ENCODE measurements at places on chromosomes 2 and 18. TPM values are rescaled to one million over a fixed set of nuclear protein-coding genes. Genes with fewer than 3 reads are reported as not detected.

The HADHB gene
- total RNA-seq, result 532 TPM

The KCNF1 gene
- total RNA-seq, result 0.27 TPM

The HOXD13 gene
- total RNA-seq, result not detected

The DSC3 gene
- total RNA-seq, result 0.65 TPM

The SPOPL gene
- total RNA-seq, result 15.4 TPM

The TMEFF2 gene
- total RNA-seq, result not detected

The ATP6V1B1 gene
- total RNA-seq, result 0.43 TPM

GRCh38 chr2:79620679-79621078 lies 107.8 kb downstream of the CTNNA2 start:
- no peak for DNase-seq

GRCh38 chr2:43424262-43425207 lies 171.3 kb downstream of the THADA start:
- DNase-seq, result no peak

DNA sequence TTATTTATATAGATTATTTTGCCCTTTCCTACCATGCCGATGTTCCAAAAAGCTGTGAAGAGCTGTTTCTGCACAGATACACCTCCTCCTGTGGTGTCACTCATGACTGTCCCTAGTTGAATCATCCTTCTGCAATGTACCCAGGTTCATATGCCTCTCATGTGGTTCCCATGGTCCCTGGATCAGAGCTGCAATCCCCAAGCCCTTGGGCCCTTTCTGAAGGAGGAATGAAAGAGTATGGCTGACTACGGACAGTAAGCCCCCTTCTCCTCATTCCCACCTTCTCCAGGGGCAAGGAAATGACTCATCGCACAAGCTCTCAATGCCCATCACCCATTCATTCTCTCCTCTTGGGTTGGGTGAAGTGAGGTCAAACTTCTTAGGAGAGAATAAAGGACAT lies 63.9 kb upstream of the ACVR1 start:
- DNase-seq, result no peak

DNA sequence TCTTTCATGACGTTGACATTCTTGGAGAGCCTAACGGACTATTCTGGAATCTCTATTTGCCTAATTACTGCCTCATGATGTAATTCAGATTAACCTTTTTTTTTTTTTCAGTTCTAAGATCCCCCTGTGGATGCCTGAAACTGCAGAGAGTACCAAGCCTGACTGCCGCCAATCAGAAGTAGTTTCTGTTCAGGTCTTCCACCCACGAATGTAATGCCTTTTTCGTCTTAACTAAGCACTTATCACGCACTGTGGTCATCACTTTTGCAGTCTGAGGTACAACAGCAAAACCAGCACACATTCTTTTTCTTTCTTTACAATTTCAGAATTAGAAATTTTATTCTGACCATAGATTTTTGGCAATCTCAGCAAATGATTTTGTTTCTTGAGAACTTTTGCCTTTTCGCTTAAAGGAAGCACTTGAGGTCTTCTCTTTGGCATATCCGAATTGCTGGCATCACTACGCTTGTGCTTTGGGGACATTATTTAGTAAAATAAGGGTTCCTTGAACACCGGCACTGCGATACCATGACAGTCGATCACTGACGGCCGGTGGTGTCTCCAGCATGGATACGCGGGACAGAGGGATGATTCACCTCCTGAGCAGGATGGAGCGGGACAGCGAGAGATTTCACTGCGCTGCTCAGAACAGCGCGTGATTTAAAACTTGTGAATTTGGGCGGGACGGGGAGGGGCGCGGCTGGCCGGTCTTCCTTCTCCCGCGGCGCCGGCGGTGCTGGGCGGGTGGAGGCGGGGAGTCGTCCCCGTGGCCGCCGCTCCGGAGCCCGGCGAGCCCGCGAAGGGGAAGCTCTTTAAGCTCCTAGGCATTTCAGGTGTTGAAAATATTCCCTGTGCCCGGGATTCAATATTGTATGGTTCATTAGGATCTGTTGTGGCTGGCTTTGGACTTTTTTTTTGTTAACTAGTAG lies 32.0 kb upstream of the GPR55 start:
- DNase-seq, result no peak

DNA sequence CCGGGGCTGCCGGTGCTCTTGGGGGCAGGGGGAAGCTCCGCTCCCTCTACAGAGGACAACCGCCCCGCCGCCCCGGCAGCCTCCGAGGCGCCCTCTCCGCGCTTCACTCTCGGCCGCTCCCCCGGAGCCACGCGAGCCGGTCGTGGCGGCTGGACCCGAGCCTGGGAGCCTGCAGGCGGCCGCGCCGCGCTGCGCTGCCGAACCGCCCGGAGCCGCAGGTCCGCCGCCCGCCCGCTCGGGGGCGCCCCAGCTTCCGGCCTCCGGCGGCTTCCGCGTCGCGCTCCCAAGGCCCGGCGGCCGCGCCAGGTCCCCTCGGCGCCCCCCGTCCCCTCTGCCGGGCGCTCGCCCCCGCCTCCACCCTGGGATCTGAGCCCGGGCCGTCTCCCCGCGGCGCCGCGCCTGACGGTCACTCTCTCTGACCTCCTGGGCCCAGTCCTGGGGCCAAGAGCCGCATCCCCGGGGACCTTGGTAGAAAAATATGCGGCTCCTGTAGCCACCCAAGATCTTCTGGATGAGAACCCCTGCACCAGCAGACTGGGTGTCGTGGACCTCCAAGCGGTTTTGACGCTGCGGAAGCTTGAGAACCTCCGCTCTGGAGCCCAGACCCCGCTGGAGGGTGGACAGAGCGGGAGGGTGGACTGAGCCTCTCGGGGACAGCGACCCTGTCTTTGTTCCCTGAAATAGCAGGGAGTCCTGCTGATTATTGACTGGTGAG lies 44.3 kb downstream of the SERTAD2 start:
- peak; percentile 86 for DNase-seq

DNA sequence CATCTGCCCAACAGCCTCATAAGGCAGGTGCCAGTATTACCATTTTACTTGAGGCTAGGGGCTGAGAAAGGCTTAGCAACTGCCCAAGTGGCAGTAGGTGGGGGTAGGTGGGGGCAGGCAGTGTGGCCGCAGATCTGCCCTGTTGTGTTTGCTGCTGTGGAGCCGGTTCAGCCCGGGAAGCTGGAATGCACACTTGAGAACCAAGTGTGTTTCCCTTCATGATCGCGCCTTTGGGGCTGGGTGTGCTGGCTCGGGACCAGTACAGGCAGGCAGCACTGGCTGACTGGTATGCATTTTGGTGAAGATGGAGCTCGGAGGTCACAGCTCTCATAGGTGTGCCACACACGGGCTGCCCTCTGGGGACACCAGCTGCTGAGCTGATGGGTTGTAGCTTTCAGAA lies 85.1 kb downstream of the CABLES1 start:
- DNase-seq, result no peak

DNA sequence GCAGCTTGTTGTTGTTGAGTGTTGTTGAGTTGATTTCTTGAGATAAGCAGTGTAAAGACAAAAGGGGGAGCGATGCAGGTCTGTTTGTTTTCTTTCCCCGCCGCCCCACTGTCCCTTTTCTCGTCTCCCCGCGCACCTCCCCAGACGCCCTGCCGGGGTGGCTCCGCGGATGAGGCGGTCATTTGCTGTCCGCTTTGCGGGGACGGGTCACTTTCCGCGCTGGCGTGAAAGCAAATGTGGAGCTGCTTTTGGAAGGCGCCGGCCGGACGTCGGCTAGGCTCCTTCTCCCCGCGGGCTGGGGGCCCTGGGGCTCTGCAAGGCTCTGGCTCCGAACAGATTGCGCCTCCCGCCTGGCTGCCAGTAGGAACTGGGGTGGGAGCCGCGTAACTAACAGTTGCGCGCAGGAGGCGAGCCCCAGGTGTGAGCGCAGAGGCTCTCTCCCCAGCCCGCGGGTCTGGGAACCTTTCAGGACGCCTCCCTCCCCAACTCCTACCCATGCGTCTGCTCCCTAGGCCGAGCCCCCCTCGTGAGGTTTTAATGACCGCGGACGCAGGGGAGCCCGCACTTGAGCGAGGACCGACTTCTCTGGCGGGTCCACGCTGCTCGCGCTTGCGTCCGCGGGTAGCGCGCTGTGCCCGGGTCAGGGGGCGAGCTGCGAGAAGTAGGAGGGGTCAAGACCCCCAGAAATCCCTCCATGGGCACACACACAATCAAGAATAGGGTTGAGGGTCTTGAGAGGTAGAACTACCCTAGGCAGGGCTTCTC lies 146.6 kb downstream of the MEIS1 start:
- no peak for DNase-seq

GRCh38 chr2:237752761-237753165 lies 45.8 kb upstream of the RBM44 start:
- no peak for DNase-seq

DNA sequence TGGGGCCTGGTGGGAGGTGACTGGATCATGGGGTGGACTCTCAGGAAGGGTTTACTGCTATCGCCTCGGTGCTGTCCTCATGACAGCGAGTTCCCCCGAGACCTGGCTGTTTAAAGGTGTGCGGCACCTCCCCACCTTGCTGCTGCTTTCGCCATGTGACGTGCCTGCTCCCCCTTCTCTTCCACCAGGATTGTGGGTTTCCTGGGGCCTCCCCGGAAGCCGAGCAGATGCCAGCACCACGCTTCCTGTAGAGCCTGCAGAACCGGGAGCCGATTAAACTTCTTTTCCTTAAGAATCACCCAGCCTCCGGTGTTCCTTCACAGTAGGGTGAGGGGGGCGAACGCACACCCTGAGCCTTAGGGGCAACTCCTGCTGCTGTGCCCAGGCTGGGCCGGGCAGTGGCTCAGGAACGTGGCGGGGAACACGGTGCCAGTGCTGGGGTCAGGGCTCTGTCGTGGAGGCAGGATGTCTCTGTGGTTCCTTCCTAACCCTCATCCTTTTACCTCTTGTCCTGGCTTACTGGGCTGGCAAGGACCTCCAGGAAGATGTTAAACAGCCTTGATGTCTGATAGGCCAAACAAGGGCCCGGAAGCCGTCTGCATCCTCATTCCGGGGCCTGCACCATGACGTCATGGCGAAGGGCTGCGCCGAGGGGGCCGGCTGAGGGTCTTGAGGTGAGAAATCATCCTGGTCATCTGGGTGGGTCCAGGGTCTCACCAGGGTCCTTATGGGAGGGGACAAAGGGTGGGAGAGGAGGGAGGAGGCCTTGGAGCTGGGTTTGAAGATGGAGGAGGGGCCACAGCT lies 12.7 kb downstream of the NEU4 start:
- DNase-seq, result peak; percentile 36

DNA sequence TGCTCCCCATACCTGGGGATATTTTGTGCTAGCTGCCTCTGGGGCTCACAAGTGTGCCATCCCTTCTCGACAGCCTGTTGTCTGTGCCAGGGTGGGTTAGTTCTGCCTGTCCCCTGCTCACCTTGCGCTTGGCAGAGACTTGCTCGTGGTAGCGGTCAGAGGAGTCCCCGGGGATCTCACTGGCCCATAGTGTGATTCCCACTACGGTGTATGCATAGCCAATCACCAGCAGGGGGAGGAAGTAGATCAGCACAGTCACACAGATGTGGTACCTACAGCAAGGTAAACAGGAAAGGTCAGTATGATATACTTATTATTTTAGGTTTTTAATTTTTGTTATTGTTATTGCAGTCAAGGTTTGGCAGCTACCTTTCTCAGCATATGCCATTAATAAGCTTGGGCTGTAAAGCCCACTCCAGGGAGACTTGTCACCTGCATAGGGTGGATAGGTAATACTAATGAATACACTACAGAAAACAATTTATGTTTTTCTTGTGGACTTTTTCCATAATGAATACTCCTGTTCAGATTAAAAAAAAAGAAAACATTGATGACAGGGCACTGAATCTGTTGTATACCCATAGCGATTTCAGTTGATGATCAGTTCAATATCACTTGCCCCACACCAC lies 95.2 kb downstream of the POLE4 start:
- DNase-seq, result no peak

Data from cardiac septum (tissue), 1 donor.